ENCODE measurements at places on chromosomes 16 and 17.

- DNase-seq, result no peak
Observed at GRCh38 chr17:69423450-69423849, 9.0 kb downstream of the MAP2K6 start.

DNA sequence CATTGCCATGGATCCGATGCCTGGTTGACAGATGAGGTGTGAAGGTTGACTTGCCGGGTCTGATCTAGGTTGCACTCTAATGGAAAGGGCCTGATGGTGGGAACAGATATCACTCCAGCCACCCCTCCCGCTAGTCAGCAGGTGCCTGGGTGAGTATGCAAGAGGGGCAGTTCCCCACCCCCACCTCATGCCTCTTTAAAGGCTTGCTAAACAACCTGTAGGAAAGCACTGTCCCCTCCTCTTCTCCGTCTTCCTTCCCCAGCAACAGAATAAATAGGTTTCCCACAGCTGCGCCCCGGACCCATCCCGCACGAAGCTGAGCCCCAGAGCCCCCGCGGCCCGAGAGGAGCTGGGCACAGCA, 746 bp upstream of the TMEM132E start:
- DNase-seq, result no peak

DNA sequence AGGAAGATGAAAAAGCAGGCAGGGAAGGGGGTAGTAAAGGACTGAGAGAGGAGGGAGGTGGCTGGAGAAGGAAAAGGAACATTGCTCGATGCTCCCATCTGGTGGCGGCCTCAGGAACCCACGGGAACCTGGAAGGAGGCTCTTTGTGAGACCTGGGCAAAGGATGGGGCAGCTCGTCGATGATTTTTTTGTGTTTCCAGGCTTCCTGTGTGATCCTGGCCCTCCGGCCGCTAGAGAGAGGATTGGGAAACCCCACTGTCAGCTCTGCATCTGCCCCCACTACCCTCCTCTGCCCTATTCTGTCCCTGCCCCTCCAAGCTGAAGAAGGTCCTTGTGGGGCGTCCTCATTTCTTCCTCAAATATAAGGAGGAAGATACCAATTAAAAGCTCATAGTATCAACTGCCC, 6.6 kb downstream of the WFIKKN2 start:
- peak; percentile 65 for DNase-seq

- DNase-seq, result peak; percentile 65
Observed at GRCh38 chr17:78140169-78141051, 5.8 kb upstream of the C17orf99 start.

- no peak for DNase-seq
Observed at GRCh38 chr16:50501986-50502615, 46.1 kb upstream of the NKD1 start.

- DNase-seq, result no peak
Observed at GRCh38 chr16:23691483-23692189, 12.9 kb downstream of the PLK1 start.

Data from AML-193 (cell line).